ENCODE measurements at places on chromosomes 2 and 18. TPM values are rescaled to one million over a fixed set of nuclear protein-coding genes. Genes with fewer than 3 reads are reported as not detected.

- no peak for DNase-seq
- H3K27me3 ChIP-seq = peaks cover 50% of the 10 kb centered on the region
- H3K36me3 ChIP-seq = peaks cover 2% of the 10 kb centered on the region
- no peak overlapping the region for H3K4me3 ChIP-seq
These were observed 4.7 kb upstream of the SATB2 start for GRCh38 chr2:199462347-199462955.

- H3K27me3 ChIP-seq = no peaks in the 10 kb centered on the region
- peaks cover 4% of the 10 kb centered on the region for H3K4me1 ChIP-seq
- no peak for DNase-seq
- no peak overlapping the region for H3K4me3 ChIP-seq
- H3K36me3 ChIP-seq = no peaks in the 10 kb centered on the region
These were observed 488.8 kb downstream of the PARD3B start for GRCh38 chr2:205034034-205034433.

The MDH1B gene
- total RNA-seq = 1.5 TPM

The CRIM1 gene
- total RNA-seq = 184 TPM

- peaks cover 2% of the 10 kb centered on the region for H3K36me3 ChIP-seq
- H3K27me3 ChIP-seq = no peaks in the 10 kb centered on the region
- H3K27ac ChIP-seq = peak overlapping the region; percentile 70
- no peak overlapping the region for H3K4me3 ChIP-seq
- H3K4me1 ChIP-seq = peaks cover 51% of the 10 kb centered on the region
- no peak for DNase-seq
These were observed 55.1 kb upstream of the MAP4K3 start for GRCh38 chr2:39492095-39492590.

GRCh38 chr2:6730003-6730402, 135.7 kb downstream of the CMPK2 start:
- no peaks in the 10 kb centered on the region for H3K27me3 ChIP-seq
- no peak overlapping the region for H3K4me3 ChIP-seq
- no peak overlapping the region for H3K27ac ChIP-seq
- no peaks in the 10 kb centered on the region for H3K36me3 ChIP-seq
- H3K4me1 ChIP-seq = no peaks in the 10 kb centered on the region

DNA sequence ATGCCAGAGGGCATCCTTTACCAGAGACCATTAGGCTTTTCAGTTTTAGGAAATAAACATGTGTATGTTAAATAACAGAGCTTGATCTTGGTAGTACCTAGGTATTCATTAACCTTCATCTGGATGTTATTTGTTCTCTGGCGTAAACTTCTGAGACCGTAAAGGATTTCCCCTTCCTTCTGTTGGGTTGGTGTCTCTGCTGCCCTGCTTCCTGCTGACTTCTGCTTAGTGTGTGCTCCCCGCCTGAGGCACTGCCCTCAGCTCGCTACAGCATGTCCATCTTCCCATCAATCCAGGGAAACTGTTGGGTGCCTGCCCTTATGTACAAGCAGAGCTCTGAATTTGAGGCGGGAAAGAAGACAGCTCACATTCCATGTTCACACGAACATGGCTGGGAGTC, 177.9 kb downstream of the TPGS2 start:
- no peak overlapping the region for H3K4me3 ChIP-seq
- DNase-seq = no peak
- H3K27me3 ChIP-seq = peaks cover 9% of the 10 kb centered on the region
- peaks cover 2% of the 10 kb centered on the region for H3K36me3 ChIP-seq
- peaks cover 5% of the 10 kb centered on the region for H3K4me1 ChIP-seq

The PHLPP1 gene
- 9.3 TPM for total RNA-seq

The C2orf78 gene
- not detected for total RNA-seq

- H3K27me3 ChIP-seq = no peaks in the 10 kb centered on the region
- peaks cover 2% of the 10 kb centered on the region for H3K4me1 ChIP-seq
- DNase-seq = no peak
- H3K27ac ChIP-seq = no peak overlapping the region
These were observed 1579.4 kb upstream of the TMEFF2 start for GRCh38 chr2:193774166-193774565.

GRCh38 chr2:70460333-70460732, 93.3 kb downstream of the TGFA start:
- no peaks in the 10 kb centered on the region for H3K36me3 ChIP-seq
- H3K27ac ChIP-seq = no peak overlapping the region
- no peak for DNase-seq
- peaks cover 34% of the 10 kb centered on the region for H3K27me3 ChIP-seq

DNA sequence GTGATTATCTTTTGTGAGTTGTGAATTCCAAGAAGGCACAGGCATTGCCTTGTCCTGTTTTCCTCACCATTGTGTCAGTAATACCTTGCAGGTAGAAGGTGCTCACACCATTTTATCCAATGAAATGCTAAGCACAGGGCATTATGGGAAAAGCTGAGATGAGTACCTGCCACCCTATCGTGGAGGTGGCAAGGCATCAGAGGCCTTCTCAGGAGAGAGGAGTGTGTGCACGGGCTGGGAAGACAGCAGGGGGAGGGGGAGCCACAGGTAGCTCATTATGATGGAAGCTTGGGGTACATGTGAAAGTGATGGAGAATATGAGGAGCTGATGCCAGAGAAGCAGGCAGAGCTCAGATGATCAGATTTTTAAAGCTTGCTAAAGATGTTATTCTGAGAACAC, 69.5 kb downstream of the ASAP2 start:
- H3K36me3 ChIP-seq = peaks cover 13% of the 10 kb centered on the region
- H3K4me1 ChIP-seq = peaks cover 62% of the 10 kb centered on the region
- no peak overlapping the region for H3K4me3 ChIP-seq
- no peak for DNase-seq

- DNase-seq = no peak
- H3K4me1 ChIP-seq = peaks cover 16% of the 10 kb centered on the region
- H3K36me3 ChIP-seq = no peaks in the 10 kb centered on the region
- no peak overlapping the region for H3K4me3 ChIP-seq
These were observed 4.0 kb downstream of the FAM117B start for GRCh38 chr2:202638721-202639120.

- no peaks in the 10 kb centered on the region for H3K36me3 ChIP-seq
- no peak for DNase-seq
- no peak overlapping the region for H3K4me3 ChIP-seq
- no peak overlapping the region for H3K27ac ChIP-seq
- peaks cover 14% of the 10 kb centered on the region for H3K4me1 ChIP-seq
- H3K27me3 ChIP-seq = peaks cover 43% of the 10 kb centered on the region
These were observed 111.2 kb downstream of the CLIP4 start for GRCh38 chr2:29226375-29226774.

DNA sequence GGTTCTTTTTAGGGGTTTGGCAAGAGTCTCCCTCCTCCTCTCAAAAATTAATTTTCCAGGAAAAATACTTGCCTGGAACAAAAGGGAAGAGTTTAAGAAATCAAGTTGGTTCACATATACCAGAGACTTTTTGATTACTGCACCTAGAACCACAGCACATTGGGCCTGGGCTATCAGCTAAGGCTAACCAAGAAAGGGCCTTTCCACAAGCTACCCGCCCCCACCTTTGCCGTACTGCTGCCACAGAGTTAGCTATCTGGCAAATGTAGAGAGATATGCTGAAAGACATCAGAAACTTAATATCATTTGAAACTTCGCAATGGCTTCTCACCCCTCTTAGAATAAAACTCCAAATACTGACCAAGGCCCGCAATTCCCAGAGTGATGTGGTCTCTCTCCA, 76.9 kb downstream of the AAK1 start:
- H3K4me1 ChIP-seq = peaks cover 69% of the 10 kb centered on the region
- peaks cover 2% of the 10 kb centered on the region for H3K36me3 ChIP-seq
- H3K27me3 ChIP-seq = no peaks in the 10 kb centered on the region

The SLC39A10 gene
- 24.0 TPM for total RNA-seq

DNA sequence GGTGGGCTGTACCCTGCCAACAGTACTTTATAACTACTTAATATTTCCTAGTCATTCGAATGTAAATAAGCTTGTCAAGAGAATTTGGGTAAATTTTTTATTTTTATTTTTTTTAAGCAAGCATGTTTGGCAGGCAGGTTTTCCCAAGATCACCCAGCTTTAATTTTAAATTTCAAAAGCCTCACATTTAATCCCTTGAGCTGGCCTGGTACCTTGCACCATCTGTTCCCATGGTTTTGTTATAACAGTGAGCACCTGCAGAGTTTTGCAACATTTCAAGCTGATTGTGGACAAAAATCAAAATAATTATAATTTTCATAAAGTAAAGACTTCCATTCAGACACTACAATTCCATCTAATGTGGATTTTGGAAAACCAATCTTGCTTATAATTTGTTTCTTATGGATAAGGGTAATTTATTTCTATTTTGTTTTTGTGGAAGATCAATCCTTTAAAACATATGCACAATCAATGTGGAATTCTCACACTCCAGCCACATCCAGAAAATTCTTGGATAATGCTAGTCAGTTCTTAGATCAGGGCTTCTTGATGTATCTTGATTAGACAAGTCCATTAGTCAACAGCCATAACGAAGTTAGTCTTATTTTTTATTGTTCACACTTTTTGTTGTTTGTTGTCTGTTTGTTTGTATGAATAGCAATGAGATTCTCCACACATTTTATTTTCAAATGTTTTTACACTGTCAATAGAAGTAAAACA, 689.3 kb downstream of the NR4A2 start:
- H3K36me3 ChIP-seq = no peaks in the 10 kb centered on the region
- H3K4me3 ChIP-seq = no peak overlapping the region
- H3K27ac ChIP-seq = no peak overlapping the region
- H3K4me1 ChIP-seq = no peaks in the 10 kb centered on the region

DNA sequence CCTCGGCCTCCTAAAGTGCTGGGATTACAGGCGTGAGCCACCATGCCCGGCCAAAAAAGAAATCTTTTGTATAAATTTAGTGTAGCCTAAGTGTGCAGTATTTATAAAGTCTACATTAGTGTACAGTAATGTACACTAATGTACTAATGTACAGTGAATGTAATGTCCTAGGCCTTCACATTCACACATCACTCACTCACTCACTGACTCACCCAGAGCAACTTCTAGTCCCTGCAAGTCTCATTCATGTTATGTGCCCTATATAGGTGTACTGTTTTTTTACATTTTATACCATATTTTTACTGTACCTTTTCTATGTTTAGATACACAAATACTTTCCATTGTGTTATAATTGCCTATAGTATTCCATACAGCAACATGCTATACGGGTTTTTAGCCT, 254.9 kb downstream of the MYO3B start:
- no peak overlapping the region for H3K4me3 ChIP-seq
- no peaks in the 10 kb centered on the region for H3K4me1 ChIP-seq
- H3K36me3 ChIP-seq = no peaks in the 10 kb centered on the region
- no peak for DNase-seq
- no peak overlapping the region for H3K27ac ChIP-seq

The PFN4 gene
- 1.3 TPM for total RNA-seq

DNA sequence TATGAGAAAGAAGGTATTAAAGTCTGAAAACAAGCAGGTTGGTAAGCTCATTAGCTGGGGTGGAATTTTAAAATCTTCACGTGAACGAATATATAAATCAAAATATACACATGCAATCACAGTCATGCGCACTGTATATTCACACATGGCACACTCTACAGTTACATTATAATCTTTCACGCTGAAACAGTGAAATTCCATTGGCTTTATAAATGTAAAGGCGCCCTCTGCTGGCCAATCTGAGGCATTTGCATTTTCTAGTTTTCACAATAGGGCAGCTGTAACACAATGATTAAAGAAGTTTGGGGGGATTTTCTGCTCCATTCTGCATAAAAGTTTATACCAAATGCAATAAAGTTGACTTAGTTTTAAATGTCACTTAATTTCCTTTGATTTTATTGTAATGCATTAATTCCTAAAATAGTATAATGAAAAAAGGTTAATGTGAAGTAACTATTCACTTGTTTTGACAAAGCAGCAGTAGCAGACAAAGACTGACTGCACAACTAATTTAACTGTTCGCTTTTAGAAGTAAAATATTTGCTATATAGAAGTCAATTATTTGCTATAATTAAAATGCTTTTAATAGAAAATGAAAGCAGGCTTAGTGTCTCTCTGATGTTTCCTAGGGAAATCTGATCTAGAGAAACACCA, 17.2 kb downstream of the IFIH1 start:
- no peak for DNase-seq
- peaks cover 4% of the 10 kb centered on the region for H3K27me3 ChIP-seq
- H3K27ac ChIP-seq = no peak overlapping the region

The RPRM gene
- total RNA-seq = not detected

DNA sequence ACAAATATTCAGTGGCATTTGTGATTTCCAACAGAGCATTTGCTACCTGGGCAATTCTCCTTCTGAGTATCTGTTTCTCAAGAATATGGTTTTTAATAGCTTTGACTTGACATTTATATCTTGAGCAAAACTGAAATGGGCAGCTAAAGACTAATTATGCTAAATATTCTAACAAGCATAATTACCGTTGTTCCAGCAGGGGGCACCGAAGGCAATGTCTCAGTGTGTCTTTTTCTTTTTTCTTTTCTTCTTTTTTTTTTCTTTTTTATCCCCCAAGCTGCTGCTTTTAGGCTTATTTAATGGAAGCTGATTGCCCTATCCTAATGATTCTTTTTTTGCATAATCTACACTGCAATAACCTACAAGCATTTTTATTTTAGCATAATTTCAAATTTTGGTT, 138.9 kb upstream of the NABP1 start:
- H3K27ac ChIP-seq = no peak overlapping the region
- H3K36me3 ChIP-seq = peaks cover 4% of the 10 kb centered on the region
- H3K27me3 ChIP-seq = no peaks in the 10 kb centered on the region
- H3K4me3 ChIP-seq = no peak overlapping the region
- no peak for DNase-seq

DNA sequence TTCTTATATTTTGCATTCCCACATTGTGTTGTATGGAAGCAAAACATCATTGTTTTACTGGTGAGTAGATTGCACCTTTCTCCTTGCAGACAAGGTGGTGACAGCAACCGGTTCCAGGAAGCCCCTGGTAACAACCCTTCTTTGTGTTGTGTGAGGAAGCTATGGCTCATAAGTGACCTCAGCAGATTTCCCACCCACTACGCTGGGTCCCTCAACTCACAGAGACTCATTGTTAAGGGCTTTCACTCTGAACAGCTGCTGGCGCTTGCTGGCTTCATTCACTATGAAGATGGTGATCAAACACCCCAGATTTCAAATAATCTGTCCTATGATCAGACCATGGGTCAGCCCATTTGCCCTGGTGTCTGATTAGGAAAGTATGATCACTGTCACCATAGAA, 53.4 kb downstream of the WIPF1 start:
- H3K27ac ChIP-seq = no peak overlapping the region
- no peaks in the 10 kb centered on the region for H3K4me1 ChIP-seq
- H3K4me3 ChIP-seq = no peak overlapping the region
- no peak for DNase-seq

DNA sequence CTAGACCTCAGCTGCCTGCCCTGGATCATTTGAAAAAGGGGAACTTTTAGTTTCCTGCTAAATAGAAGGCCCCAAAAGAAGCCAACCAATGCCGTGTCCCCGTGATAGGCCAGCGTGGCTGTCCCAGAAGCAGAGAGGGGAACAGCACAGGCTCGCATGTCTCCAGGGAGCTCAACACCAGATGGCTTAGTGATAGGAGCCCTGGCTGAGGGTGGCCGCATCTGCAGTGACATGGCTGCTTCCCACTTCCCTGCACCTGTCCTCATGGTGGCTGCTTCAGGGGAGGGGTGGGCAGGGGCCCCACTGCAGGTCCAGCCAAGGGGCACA, 79.6 kb downstream of the MBP start:
- DNase-seq = no peak
- H3K27ac ChIP-seq = no peak overlapping the region
- peaks cover 3% of the 10 kb centered on the region for H3K36me3 ChIP-seq
- peaks cover 39% of the 10 kb centered on the region for H3K4me1 ChIP-seq
- no peaks in the 10 kb centered on the region for H3K27me3 ChIP-seq
- no peak overlapping the region for H3K4me3 ChIP-seq

Measured in chondrocyte (in vitro differentiated cells).